ENCODE measurements at places on chromosomes 13 and 19.

DNA sequence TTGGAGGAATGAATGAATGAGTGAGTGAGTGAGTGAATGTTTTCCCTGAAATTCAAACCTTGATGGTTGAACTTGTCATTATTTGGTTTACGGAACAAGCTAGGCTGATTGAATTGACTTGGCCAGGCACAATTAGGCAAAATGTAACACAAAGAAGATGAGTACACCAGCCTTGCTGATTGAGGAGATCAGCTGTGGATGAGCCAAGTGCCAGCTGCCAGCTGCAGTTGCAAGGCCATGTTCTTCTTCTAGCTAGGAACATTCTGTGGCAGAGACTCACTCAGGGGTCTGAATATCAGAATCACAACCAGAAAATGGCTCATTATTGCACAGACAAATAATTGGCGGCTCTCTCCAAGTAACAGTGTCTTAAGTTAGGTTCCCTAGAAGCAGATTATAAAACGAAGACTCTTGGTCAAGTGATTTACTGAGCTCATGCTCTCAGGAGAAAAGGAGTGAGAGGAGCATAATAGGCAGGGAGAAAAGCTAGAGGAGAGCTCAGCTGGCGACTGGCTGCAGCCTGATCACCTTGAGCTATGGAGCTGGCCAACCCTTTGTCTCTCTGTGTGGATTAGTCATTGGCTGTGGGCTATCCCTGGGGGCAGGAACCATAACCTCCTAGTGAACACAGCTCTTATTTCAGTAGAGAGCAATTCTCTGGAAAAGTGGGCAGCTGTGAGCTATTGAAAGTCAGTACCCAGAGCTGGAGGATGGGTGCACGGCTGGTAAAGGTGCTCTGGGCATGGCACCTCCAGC is 225.3 kb upstream of the SERP2 start:
- no peak for DNase-seq

- no peak for DNase-seq
Measured at GRCh38 chr13:42377640-42378382, 105.9 kb downstream of the AKAP11 start.

GRCh38 chr19:9075064-9075949 is 11.6 kb upstream of the OR1M1 start:
- DNase-seq: peak; percentile 5

- no peak for DNase-seq
Measured at GRCh38 chr19:19021115-19021514, 12.2 kb downstream of the SUGP2 start.

DNA sequence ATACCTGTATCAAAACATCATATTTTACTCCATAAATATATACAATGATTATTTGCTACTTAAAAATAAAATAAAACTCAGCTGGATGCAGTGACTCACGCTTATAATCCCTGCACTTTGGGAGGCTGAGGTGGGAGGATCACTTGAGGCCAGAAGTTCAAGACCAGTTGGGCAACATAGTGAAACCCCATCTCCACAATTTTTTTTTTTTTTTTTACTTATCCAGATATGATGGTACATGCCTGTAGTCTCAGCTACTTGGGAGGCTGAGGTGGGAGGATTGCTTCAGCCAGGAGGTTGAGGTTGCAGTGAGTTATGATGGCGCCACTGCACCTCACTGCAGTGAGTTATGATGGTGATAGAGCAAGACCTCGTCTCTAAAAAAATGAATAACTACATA is 22.4 kb downstream of the POU2F2 start:
- DNase-seq: no peak

GRCh38 chr13:110347535-110348308 is 40.6 kb downstream of the COL4A2 start:
- no peak for DNase-seq

DNA sequence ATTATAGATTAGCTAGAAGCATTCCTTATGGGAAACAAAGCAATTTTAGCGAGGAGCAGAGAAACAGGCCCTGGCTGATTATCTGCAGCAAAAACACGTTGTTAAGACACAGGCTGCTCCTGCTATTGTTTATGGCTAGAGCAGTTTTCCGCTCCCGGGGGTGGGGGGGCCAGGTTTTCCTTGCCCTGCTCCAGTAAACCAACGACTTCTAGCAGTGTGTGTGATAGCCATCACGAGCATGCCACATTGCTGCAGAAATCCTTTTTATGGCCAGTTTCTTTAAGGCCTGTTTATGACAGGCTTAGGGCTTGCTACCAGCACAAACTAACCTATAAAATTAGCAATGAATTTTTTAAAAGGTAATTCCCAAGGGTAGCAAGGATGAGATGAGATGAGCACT is 18.4 kb upstream of the IL17D start:
- no peak for DNase-seq

Data from stimulated activated CD8-positive, alpha-beta memory T cell treated with anti-CD3 and anti-CD28 coated beads, Interleukin-12 subunit alpha, Interleukin-12 subunit beta, amount 100 ng/mL, for 4 hours (primary cell).